Glomerular endothelial cell (primary cell): ENCODE measurements at places on chromosomes 1 and 21. TPM values are rescaled to one million over a fixed set of nuclear protein-coding genes. Genes with fewer than 3 reads are reported as not detected.

DNA sequence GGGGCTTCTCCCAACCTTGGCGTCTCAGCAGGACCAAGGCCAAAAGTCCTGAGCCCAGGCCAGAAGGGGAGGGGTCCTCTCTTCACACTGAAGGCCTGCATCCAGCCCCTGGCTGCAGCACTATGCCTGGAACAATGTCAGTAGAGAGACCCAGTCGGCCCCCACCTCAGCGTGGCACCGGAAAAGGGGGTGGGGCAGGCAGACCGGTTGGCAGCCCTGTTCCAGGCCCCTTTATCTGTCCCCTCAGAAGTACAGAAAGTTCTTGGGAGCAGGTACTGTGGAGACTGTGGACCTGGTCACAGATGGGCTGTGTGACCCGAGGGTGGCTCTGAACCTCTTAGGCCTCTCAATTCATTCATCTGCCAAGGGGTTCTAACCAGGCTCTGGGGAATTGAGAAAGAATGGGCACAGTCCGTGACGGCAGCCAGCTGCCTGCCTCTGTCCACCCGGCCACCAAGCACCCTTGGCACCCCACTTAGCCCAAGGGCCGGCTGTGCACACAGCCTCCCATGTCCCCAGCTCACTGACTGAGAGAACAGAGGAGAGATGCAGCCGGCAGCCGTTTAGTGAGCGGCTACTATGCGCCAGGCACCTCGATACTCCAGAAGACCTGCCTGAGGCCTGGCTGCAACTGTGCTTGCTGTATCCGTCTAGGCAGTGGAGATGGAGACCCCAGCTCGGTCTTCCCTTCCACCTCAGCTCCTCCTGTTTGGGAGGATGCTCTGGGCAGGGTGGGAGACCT, 23.9 kb downstream of the RUNX3 start:
- DNase-seq: no peak

DNA sequence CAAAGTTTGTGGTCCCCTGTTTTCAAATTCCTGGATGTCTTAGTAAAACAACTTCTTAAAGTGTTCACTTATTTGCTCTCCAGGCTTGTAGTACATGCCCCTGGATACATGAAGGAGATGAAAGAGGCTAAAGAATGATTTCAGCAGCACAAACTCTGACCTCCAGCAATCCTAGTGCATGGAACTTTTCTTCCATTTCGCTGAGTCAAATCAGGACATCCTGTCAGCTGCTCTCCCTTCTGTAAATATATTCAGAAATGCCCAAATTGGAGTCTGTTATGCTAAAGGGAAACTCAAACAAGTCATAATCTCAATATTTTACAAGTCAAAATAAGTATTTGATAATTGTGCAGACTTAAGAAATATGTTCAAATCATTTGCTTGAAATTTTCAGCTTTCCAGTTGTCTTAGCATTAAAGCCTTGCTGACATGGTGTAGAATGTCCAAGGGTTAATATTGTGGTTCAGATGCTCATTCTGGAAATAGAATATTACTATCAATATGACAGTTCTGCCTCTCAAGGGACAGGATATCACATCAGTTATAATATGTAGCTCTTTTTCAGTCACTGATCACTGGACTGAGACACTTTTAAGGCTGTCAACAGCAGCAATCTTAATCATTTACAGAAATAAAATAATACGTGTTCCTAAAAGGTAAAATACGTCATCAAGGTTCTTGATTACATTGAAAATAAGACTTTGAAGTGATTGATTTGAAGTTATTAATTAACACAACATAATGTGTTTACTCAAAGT, 1157.3 kb downstream of the PLA2G4A start:
- no peak for DNase-seq

DNA sequence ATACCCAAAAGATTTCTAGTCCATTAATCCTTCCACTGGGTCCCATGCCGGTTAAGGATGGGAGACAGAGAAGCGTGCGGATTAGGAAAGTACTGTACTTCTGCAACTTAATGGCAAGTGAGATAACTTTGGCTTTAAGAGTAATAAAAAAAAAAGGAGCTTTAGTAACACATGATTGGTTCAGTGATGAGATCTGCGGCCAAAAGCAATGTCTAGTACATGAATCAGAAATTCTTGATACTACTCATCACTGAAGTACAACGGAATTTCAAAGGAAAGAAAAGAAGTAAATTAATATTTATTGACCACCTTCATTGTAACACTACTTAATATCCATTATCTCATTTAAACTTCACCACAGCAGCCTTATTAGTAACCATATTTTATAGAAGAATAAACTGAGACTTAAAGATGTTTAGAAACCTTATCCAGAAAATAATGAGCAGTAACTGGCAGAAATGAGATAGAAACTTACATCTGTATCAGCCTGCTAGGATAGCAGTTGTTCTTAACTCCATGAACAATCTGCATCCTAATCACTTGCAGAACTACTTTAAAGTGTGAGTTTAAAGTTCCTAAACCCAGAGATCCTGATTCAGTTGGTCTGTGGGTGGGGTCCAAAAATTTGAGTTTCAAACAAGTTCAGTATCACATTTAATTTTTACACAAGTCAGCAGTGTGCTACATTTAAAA, 14.1 kb upstream of the NUF2 start:
- DNase-seq: no peak

DNA sequence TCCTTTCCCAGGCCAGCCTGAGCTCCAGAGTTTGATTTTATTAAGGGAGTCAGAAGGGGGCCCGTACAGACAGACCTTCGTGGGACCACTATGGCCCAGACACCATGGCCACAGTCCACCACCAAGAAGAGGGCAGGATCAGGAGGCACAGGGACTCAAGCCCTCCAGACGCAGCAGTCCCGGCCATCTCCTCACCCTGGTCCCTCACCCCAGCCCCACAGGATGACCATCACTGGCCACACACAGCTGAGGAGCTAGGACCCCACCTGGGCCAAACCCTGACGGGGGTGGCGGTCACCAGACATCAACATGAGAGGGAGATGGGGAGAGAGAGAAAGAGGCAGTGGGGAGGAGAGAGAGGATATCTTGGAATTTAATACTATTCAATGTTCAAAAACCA, 29.2 kb upstream of the AGPAT3 start:
- DNase-seq: no peak

- peak; percentile 33 for DNase-seq
Observed at GRCh38 chr1:240732390-240732789, 120.4 kb upstream of the GREM2 start.

- DNase-seq: no peak
Observed at GRCh38 chr1:210469441-210469840, 140.7 kb downstream of the HHAT start.

DNA sequence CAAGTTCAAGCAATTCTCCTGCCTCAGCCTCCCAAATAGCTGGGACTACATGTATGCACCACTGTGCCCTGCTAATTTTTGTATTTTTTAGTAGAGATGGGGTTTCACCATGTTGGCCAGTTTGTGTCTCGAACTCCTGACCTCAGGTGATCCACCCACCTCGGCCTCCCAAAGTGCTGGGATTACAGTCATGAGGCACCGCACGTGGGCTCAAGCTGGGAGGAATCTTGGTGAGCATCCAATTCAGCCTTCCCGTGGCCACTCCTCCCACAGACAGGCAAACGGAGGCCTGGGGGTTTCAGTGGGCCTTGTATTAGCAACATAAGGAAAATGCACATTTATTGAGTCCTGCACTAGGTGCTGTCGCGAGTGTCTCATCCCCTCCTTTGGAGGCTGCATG, 24.5 kb upstream of the VWA5B1 start:
- no peak for DNase-seq

The ANGPTL3 gene
- not detected in 2 replicates for total RNA-seq
